SK-N-MC (cell line): ENCODE measurements at places on chromosomes 5 and 9.

DNA sequence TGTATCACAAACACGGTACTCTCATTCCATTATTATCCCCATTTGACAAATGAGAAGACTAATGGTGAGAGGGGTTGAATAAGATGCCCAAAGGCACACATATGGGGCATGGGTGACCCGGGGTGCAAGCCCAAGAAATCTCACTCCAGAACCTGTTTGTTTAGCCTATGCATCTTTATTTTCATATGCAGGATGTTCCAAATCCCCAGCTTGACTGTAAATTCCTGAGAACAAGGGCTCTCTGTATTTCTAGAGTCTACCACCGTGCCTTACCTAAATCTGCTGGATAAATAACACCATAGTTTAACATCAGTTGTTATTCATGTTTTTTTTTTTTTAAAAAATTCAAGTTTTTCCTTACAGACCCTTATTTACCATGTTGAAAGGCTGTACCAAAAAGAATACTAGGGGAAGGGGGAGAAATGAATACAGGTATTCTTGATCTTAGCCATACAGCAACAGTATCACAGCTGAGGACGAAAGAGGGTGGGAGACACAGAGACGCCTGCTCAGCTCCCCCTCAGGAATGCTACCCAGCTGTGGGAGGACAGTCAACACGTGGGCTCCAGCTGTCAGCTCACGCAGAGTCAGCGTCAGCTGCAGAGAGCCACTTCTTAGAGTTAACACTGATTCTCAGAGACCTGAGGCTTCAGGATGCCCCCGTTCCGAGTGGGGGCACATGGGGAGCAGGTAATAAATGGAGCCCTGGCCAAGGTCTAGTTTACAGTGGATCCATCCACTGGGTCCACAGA lies 86.6 kb downstream of the MED27 start:
- DNase-seq: no peak

GRCh38 chr9:14066831-14067230 lies 247.1 kb downstream of the NFIB start:
- DNase-seq: no peak

DNA sequence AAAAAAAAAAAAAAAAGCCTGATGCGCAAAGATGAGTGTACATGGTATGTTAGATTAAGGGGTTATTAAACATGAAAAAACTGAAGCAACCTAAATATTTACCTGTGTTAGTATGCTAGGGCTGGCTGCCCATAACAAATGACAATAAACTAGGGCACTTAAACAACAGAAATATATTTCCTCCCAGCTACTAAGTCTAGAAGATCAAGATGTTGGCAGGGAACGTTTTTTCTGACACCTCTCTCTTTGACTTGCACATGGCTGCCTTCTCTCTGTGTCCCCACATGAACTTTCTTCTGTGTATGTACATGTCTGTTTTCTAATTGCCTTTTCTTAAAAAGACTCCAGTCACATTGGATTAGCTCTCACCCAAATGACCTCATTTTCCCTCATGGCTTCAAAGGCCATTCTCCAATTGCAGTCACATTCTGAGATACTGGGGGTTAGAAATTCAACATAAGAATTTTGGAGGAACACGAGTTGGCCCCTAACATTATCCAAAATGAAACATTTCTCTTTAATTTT lies 694.5 kb downstream of the CDH9 start:
- DNase-seq: no peak

GRCh38 chr5:167064198-167064776 lies 1227.2 kb upstream of the WWC1 start:
- DNase-seq: peak; percentile 64

DNA sequence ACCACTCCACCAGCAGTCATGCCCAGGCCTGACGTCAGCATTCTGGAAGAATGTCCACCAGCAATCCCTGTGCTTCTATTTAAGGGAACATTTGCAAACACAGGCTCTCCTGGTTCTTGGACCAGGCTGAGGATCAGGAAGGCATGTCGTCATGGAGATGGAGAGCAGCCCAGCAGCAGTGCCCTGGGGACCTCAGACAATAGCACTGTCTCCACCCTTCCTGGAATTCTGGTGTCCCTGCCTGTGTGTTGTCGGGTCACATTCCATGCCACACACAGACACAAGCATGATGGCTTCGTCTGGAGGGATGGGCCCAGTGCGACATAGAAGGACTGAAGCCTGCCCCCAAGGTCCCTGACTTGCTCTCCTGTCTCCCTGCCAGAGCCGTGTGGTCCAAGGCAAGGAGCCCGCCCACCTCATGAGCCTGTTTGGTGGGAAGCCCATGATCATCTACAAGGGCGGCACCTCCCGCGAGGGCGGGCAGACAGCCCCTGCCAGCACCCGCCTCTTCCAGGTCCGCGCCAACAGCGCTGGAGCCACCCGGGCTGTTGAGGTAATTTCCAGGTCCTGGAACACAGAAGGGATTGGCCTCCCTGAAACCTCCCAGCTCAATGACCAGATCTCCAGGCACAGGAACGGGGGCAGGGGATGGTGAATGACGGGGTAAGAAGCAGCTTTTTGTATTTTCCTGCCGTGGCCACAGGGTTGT lies 43.8 kb downstream of the STOM start:
- DNase-seq: no peak

GRCh38 chr9:18208166-18209059 lies 265.5 kb upstream of the ADAMTSL1 start:
- DNase-seq: no peak

GRCh38 chr5:175129121-175129520 lies 314.9 kb downstream of the DRD1 start:
- no peak for DNase-seq

- no peak for DNase-seq
Measured at GRCh38 chr5:169071-169727, 22.1 kb upstream of the LRRC14B start.

- DNase-seq: no peak
Measured at GRCh38 chr9:88169700-88170099, 31.4 kb upstream of the SPATA31C2 start.

GRCh38 chr5:28779161-28779754 lies 1740.9 kb upstream of the CDH9 start:
- DNase-seq: peak; percentile 24

GRCh38 chr5:158770506-158770905 lies 329.2 kb downstream of the EBF1 start:
- DNase-seq: no peak

GRCh38 chr5:92372766-92373165 lies 989.6 kb upstream of the ARRDC3 start:
- DNase-seq: no peak
